Stimulated activated memory B cell treated with anti-CD40 and anti-IgM and Interleukin-4, amounts not matched to agents 10 μg/mL and 1 μg/mL and 100 μg/mL, for 72 hours (primary cell): ENCODE measurements at places on chromosomes 13 and 19.

- ATAC-seq, result no peak
Measured at GRCh38 chr19:7492142-7492541, 3.3 kb upstream of the PEX11G start.

DNA sequence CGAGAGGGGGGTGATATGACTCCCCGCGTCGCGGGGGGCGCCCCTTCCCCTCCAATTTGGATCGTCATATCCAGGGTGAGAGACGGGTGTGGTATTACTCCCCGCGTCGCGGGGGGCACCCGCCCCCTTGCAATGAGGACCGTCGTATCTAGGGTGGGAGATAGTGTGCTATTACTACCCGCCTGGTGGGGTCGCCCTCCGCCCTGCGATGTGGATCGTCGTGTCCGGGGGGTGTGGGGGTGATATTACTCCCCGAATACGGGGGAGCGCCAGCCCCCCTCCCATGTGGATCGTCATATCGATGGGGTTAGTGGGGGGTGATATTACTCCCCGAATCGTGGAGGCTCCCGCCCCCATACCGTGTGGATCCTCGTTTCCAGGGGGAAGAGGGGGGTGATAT, 29.2 kb upstream of the RGCC start:
- peak; percentile 54 for ATAC-seq

DNA sequence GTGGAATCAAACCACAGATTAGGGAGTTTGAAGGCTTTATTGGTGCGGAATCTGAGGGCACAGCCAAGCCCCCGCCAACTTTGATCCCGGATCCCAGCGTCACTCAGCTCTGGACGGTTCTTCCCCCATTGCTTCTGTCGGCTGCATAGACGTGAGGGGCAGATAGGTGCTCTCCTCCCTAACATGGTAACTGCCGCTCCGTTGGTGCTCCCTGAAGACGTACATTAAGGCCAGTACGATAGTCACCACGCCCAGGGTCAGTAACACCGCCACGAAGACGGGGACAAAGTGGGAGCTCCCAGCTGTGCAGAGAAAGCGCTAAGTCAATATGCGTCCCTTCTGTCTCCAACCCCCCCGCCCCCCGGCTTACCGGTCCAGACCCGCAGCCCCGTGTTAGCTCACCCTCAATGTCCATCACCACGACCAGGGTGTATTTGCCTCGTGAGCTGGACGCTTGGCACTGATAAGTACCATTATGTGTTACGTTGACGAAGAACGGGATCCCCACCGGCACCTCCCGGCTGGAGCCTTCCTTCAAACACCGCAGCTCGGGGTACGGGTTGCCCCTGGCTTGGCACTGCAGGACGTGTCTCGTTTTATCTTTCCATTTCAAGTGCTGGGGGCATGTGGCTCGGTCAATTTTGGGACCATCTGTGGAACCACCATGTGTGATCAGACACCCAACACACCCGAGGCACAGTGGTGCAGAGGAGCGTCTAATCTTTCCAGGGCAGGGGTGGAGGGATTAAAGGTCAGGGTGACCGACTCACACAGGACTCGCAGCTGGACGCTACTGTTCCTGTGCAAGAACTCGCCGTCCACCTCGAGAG, 644 bp upstream of the RAVER1 start:
- peak; percentile 7 for ATAC-seq

DNA sequence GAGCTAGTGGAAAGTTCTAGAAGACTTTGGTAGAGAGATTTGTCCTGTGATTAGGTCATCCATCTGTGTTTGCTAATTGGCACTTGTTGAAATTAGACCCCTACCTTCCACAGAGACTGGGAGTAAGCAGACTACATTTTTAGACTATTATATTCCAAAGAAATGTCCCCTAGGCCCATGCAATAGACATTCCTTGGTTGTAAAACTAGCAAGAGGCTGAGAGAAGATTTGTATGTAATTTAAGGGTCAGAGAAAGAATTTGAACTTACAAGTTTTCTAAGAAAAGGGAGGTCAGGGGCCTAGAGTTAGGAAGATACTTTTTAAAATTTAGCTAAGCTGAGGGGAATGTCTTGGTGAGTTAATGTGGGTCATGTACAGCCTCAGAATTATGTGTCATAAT, 470.7 kb upstream of the SLITRK1 start:
- ATAC-seq, result no peak

DNA sequence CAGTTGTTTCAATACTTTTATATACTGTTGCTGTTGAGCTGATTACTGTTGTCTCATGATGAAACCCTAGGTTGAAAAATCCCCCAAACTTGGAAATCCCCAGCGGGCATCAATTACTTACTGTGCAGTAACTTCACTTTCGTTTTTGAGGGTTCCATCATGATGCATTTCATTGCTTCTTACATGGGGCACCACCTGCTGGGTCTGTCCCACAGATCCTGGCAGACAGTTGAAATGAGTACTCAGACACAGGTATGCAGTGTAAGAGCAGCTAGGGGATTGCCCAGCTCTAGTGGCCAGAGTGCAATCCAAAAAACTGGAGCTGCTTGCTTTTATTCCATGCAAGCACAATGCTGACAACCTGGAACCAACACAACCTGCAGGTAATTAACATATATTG, 132.5 kb upstream of the ZNF91 start:
- ATAC-seq, result peak; percentile 54

- no peak for ATAC-seq
Measured at GRCh38 chr13:66410314-66410713, 819.8 kb downstream of the PCDH9 start.

DNA sequence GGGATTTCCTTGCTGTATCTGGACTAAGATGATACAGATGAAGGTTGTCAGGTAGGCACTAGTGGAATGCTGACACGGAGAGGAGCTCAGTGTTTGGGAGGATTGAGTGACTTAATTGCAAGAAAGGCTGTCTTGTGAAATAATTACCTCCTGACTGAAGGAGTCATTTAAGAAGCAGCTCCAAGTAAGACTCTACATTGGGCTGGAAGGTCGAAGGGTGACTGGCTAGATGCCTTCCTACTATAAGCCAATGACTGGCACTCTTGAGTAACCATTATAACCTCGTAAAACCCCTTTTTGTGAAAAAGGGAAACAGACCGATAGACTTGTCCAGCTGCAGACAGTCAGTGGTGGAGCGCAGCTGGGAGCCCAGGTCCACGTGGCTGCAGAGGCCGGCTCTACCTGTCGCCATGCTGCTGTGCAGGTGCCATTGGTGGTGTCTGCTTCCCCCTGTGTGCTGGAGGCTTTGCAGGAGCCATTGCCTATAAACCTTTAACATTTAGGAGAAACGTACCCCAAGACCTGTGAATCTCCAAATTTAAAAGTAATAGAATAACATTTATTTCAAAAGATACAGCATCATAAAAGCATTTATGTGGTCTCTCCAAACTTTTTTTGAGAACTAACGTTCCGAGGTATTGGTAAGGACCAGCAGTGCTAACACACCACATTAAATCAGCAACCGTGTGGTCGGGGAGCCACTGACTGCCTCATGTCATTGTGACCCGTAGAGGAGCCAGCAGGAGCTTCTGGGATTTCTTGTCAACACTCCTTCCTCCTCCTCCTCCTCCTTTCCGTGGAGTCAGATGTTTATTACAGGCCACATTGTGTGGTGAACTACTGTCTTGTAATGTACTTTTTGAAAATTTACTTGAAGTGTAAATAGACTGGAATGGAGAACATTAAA, 80.4 kb upstream of the TEX29 start:
- no peak for ATAC-seq

DNA sequence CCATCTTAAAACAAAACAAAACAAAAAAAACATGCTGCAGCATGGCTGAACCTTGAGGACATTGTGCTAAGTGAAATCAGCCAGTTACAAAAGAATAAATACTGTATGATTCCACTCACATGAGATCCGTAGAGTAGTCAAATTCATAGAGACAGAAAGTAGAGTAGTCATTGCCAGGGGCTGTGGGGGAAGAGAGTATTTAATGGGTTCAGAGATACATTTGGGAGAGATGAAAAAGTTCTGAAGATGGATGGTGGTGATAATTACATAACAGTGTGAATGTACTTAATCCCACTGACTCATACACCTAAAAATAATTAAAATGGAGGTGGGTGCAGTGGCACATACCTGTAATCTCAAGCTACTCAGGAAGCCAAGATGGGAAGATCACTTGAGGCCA, 72.0 kb upstream of the C1QTNF9 start:
- ATAC-seq, result no peak

DNA sequence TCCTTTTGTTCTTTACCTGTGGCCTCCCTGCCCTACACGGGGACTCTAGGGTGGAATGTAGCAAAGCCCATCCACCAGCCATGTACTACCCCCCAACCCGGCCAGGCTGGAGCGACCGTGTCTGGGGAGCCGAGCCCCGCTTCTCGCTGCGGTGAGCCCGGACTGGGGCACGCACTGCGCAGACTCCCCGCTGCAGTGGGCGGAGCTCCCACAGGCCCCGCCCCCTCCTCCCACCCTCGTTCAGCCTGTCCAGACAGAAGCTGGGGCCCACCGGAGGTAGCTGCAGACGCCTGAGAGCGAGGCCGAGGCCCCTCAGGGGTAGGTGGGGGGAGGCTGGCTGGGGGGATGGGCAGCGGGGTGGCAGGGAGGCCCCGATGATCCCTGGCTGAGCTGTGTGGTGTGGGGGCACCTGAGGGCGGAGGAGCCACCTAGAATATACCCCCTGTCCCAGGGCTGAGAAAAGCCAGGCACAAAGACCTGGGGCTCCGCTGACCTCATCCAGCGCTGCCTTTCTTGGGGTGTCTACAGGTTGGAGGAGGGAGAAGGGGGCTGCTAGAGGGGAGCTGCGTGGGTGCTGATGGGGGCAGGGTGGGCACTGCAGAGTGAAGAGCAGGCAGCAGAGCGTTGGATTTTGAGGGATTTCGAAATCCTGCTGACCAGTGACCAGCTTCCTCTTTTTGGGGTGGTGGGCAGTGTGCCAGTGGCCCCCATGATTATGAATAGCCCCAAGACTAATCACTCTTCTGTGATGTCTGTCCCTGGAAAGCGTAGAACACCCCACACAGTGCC, 17.3 kb downstream of the PLD3 start:
- peak; percentile 39 for ATAC-seq

GRCh38 chr13:29931696-29932095, 81.3 kb upstream of the UBL3 start:
- ATAC-seq, result no peak

DNA sequence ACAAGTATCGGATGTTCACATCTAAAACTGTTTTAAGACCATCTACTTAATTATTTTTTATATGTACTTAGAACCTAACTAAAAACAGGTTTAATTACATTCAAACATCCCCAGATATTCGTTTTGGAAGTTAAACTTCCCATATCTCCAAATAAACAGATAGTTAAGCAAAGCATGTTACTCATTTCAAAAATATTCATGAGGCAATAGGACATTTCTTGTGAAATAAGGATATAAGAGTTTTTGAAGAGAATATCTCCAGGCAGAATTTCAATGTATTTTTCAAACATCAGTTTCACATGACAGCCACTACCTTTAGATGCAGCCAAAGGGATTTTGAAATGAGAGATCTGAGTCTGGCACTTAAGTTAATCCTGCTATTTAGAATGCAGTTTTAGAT, 697.5 kb downstream of the SLITRK1 start:
- no peak for ATAC-seq

DNA sequence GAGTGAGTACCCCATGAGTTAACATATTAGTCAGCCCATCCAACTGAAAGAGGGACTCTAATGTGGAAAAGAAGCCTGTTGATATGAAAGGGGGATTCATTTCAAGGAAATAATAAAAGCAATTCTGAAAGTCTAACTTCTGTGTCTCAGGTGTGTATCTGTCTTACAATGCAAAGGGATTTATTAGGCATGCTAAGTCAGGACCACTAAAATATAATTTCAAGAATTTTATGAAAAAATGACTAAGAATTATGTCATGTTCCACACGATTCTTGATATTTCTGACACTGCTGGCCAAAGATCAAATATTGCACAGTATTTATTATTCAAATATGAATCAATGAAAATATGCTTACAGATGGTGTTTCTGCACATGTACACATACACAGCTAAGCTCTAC, 130.8 kb downstream of the KLF12 start:
- no peak for ATAC-seq

DNA sequence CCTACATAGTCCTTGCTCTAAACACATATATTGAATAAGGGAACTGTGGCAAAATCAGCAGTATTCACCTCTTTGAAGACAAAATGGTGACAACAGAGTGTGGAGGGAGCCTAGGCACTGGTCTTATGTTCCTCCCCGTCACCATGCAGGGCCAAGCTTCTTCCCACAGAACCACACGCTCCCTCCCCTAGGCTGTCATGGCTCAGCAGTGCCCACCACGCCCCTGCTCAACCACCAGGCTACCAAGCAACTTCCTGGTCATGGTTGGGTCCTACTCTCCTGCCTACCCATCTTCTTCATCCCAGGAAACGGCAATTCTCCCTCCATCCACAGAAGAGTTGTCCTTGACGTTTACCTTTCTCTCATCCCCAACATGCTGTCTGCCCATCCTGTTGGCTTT, 126.1 kb downstream of the CRYL1 start:
- ATAC-seq, result no peak

DNA sequence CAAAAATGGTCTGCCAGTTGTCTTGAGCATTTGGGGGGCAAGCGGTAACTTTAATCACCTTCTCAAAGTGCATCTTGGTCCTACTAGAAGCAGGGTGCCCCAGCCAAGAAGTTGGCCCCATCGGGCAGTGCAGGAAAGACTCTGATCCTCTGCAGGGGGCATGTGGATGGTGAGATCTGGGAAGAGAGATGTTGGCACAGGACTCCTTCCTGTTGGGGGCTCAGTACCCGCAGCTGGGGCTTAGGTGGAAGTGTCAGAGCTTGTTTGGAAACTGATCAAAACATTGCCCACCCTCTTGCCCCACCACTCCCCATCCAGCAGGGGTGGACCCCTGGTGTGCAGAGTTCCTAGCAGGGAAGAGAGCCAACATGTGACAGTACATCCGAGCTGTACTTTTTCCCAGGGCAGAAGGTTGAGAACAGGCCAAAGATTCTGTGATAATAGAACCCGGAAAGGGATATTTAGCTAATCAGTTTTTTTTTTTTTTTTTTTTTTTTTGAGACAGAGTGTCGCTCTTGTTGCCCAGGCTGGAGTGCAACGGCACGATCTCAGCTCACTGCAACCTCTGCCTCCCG, 8.8 kb downstream of the RRAS start:
- ATAC-seq, result no peak

- no peak for ATAC-seq
Measured at GRCh38 chr13:45406421-45406820, 11.8 kb downstream of the SLC25A30 start.

- ATAC-seq, result no peak
Measured at GRCh38 chr13:103935117-103935516, 868.9 kb upstream of the SLC10A2 start.

- ATAC-seq, result no peak
Measured at GRCh38 chr19:38032151-38032550, 125.1 kb downstream of the SIPA1L3 start.

DNA sequence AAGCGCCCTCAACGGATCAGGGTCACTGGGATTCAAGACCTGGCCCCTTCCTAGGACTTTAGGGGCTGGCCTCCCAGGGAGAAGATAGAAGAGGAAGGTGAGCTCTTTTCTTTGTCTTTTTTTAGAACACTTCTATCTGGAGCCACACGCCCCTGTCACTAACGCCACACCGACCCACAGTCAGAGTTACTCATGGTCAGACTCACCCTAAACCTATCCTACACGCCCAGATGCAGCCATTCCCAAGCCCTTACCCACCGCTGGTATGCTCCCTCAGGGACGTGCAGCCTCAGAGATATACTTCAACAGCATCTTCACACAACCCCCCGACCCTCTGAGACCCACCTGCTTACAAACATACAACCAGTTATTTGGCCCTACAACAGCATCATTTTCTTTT, 29.9 kb upstream of the MUC16 start:
- ATAC-seq, result no peak
